ENCODE measurements at places on chromosomes 7 and 10.

DNA sequence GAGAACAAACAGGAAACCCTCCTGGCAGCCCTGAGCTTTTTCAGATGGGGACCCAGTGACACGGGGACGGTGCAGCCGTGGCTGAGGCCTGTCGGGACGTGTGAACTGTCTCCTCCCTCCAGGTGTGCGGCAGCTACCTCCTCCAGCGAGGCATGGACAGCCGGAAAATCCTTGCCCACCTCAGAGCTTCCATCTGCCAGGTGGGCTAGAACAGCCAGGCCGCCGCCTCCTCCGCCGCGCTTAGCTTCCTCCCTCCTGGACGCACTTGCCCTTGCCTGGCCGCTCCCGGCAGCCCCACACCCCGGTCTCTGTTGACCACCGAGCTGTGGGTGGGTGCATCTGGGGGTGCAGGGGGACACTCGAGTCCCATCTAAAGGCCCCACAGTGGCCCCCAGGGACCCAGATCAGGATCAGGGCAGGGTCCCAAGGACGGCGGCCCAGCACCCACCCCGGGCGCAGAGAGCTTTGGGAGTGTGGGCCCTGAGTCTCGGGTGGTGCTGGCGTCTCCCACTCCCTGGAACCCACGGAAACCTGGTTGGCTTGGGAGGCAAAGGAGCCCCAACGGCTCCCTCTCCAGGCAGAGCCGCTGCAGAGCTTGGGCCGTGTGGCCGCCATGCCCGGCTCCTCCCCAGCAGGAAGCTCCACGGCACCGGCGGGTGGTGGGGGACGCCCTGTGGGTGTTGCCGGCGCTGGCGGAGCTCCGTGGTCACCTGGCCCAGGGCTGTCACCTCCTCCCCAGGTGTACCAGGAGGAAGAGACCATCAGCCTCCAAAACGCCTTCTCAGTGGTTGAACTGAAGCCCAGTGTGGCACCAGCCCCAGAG, 32.9 kb upstream of the UTF1 start:
- DNase-seq, result no peak

GRCh38 chr7:74379938-74380337, 73.8 kb upstream of the GTF2IRD1 start:
- DNase-seq, result no peak

DNA sequence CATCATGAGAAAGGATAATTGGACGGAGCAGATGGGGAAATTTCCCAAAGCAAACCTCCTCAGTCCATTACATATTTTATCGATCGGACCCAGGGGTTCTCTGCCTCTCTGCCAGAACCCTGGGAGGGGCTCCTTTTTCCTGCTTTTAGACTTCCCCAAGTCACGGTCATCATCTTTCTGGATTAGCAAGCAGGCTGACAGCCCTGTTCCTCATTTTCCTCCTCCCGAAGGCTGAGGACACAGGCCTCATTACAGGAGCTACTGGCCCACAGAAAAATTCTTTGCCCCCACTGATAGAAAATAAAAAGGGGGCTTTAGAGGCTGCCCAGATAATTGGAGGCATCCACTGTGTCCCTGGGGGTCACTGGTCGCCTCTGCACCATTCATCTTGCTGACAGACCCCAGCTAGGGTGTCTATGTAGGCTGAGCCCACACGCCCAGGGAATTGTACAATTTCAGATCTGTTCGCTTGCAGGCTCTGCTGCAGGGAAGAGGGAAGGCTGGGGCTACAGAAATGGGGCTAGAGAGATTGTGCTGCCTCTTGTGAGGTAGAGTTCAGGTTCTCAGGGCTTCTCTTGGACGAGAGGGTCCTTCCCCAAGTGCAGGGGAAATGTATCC, 125.7 kb upstream of the SDK1 start:
- no peak for DNase-seq

DNA sequence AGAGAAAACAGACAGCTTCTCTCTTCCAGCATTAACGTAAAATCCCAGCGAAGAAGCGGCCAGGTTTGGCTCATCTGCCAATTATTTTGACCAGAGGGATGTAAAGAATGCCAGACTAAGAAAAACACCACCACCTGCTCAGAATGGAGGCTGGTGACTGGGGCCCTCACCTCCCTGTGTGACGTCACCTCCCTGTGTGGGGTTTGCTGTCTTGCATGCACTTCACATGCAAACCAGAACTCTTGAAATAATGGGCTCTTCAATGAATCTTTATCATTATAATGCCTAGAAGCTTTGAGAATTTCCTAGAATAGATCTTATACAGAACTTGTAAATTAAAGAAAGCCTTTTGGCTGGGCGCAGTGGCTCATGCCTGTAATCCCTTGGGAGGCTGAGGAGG, 101.8 kb upstream of the WAC start:
- DNase-seq, result peak; percentile 30

GRCh38 chr10:127720142-127720541, 16.8 kb upstream of the FOXI2 start:
- no peak for DNase-seq

DNA sequence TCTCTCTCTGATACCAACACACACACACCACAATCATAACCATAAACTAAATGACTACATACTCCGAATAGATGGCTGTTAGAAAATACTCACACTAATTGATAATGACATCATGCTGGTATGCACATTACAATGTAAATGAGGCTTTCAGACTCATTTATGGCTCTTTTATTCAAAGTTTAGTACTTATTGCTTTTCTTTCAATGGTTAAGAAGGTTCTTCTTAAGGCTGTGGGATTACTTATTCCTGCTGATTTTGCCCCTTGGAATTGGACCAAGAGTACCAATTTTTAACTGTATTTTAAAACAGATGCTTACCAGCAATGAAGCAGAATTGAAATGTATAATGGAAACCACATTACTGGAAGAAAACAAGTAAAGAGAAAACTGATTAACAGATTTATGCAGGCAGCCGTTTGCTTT, 20.6 kb upstream of the CABCOCO1 start:
- DNase-seq, result no peak

GRCh38 chr7:157930926-157931466, 594.2 kb downstream of the DNAJB6 start:
- no peak for DNase-seq

- DNase-seq, result no peak
Observed at GRCh38 chr10:113480081-113480360, 72.8 kb upstream of the HABP2 start.

GRCh38 chr7:151769188-151769821, 107.6 kb downstream of the PRKAG2 start:
- DNase-seq, result no peak

GRCh38 chr7:101125989-101126650, 784 bp upstream of the SERPINE1 start:
- DNase-seq, result no peak

GRCh38 chr10:81920213-81920829, 45.3 kb downstream of the NRG3 start:
- DNase-seq, result peak; percentile 55

DNA sequence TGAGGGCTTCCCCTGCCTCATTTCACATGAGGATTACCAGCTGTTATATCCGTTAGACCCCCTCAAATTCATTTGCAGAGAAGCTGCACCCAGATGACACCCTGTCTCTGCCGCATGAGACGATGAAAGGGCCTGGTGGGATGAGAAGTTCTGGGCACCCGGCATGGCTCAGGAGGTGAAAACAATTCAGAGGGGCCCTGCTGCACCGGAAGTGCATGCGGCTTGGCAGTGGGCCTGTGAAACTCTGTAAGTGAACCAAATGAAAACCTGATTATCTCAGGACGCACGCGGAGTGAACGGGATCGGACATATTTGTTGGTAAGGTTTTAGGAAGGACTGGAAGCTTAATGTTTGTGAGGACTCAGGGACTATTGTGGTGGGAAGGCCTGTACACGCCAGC, 511.2 kb downstream of the TCERG1L start:
- DNase-seq, result no peak

GRCh38 chr7:46256870-46257661, 336.0 kb upstream of the IGFBP3 start:
- DNase-seq, result no peak

DNA sequence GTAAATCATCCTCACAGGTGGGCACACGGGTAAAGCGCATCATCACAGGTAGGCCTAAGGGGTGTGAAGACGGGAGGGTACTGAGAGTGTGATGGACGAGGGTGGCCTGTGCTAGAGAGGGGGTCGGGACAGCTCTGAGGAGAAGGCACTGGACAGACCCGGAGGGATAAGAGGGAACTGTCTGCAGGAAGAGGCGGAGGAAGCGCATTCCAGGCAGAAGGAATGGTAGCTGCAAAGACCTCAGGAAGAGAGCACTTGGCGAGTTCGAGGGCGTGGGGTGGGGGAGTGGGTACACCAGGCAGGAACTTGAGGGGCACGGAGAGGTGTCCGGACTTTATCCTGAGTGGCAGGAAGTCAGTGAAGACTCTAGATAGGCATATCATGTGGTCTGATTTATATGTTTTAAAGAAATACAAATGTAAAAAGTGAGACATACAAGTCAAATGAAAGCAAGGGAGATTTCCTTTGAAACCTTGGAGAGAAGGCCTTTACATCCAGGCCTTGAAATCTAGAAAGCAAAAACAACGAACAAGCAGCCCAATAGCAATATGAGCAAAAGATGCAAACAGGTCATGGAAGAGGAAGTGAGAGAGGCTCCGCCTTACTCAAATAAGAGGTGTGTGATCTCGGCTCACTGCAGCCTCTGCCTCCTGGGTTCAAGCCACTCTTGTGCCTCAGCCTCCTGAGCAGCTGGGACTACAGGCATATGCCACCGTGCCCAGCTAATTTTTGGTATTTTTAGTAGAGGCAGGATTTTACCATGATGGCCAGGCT, 3.6 kb downstream of the LHPP start:
- peak; percentile 23 for DNase-seq

- peak; percentile 87 for DNase-seq
Observed at GRCh38 chr10:99329304-99329553, at the start of gene CNNM1. Gene CNNM1, plus strand, starts transcription at chr10:99329356. Its CDS starts 32 bp downstream, at chr10:99329388.

All from DMS53 (cell line).